ENCODE measurements at places on chromosomes 4 and X.

GRCh38 chrX:3940000-3940610, 226.7 kb upstream of the PRKX start:
- no peak for DNase-seq

DNA sequence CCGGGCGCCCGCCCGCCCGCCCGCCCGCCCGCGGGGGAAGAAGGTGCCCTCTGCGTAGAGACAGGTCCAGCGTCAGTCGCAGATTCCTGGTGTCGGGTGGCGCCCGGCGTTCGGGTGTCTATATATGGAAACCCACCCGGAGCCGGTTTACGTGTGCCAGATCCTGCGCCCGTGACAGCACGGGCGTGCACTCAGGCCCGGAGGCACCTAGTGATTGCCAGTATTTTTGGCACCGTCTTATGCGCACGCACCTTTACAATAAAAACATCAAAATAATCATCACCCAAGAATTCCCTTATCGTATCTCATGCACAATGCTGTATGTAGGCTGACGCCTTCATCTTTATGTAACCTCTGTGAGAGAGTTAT, 519 bp downstream of the SLC25A4 start:
- no peak for DNase-seq

DNA sequence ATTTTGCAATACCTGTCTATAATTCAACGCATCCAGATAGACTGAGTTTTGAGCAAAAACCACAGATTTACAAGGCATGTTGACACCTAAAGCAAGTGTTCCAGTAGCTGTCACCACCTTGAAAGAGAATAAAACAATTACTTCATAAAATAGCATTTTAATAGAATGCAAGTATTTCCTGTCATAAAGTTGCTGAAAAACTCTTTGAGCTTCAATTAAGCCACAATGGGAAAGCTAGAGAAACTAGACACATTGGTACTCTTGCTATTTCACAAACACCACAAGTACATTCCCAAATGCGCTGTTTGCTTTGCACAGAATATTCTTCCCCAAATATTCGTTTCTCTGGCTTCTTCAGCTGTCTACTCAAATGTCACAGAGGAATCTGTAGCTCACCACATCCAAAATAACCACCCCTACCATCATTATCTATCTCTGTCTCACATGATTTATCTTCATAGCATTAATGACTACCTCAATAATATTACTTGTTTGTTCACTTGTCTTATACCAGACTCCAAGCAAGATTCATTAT, 70.3 kb downstream of the DDX60 start:
- no peak for DNase-seq

DNA sequence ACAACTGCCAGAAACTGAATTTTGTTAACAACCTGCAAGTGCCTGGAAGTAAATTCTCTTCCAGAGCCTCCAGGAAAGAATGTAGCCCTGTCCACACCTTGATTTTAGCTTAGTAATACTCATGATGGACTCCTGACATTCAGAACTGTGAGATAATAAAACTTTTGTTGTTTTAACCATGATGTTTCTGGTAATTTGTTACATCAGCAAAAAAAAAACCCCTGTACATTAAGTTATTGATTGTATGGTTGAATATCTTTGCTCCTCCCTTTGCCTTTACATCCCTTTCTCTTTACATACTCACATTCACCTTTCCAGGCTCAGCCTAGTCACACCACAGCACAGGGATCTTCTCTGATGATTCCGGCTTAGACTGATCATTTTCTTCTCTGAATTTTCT, 881.8 kb upstream of the GRID2 start:
- no peak for DNase-seq

- DNase-seq: no peak
These were observed 279.8 kb downstream of the UNC5C start for GRCh38 chr4:95268819-95269565.

- DNase-seq: peak; percentile 36
These were observed 16.1 kb downstream of the RNF4 start for GRCh38 chr4:2484993-2485392.

- DNase-seq: no peak
These were observed 34.7 kb downstream of the MSL3 start for GRCh38 chrX:11792461-11793421.

Measured in fibroblast of gingiva (primary cell).